NCI-H1092 (cell line): ENCODE measurements at places on chromosomes 2 and 18.
A peak's percentile ranks its signal among the peaks of the same experiment; 100 is the strongest.

DNA sequence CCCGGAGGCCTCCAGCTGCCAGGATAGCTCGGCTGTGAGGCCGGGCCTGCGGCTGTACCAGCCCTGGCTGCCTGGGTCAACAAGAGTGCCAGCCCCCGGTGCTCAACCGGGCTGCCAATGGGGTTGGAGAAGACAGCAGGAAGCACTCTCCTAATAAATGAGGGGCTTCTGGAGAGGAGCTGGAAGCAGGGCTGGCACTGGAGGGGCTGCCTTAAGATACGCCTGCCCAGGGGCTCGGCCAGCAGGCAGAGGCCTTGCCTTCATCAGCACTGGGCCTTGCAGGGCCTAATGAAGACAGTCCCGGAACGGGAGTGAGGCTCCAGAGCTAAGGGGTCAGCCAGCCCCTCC lies 73.6 kb downstream of the TEX51 start:
- no peak for DNase-seq

GRCh38 chr2:43823751-43824150 lies 14.9 kb downstream of the ABCG5 start:
- no peak for DNase-seq

DNA sequence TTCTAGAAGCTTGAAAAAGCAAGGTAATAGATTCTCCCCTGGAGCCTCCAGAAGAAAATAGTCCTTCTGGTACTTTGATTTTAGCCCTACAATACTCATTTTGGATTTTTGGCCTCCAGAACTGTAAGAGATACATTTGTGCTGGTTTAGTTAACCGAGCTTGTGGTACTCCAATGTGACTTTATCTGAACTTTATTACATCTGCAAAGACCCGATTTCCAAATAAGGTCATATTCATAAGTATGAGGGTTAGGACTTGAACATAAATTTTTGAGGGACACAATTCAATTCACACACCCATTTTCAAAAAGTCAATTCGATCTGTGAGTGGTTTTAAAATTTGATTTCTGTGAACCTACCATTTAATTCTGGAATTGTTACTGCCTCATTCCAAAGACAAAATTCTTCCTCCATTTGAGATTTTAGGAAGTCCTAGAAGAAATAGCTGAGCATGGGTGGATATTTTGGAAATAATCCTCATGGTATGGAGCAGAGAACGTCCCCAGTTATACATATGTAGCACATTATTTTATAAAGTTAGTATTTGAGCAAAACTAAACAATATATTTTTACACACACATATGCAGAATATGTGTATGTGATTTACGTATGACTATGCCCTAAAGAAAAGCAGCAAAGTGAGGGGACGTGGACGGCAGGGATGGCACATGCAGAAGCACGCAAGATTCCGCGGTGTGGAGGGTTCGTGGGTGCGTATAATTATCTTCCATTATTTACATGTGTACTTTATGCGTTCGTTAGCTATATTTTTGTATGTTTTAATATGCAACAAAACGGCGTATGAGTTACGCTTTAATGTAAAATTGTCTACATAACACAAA lies 905 bp upstream of the NUP35 start:
- DNase-seq, result no peak

DNA sequence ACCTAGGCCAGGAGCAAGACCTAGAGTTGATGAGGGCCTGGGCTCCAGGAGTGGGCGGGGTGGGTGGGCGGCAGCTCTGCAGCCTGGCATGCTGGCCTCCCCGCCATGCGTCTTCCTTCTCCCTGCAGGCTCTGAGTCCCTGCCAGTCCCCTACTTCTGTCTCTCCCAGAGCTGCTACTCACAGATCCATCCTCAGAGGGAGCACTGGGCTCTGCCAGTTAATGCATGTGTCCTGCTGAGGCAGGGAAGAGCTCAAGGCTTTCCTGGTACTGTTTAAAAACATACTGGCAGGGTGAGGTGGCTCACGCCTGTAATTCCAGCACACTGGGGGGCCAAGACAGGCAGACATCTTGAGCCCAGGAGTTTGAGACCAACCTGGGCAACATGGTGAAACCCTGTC lies 38.7 kb upstream of the EDAR start:
- no peak for DNase-seq

GRCh38 chr2:152047824-152048471 lies 50.9 kb downstream of the CACNB4 start:
- DNase-seq, result no peak

DNA sequence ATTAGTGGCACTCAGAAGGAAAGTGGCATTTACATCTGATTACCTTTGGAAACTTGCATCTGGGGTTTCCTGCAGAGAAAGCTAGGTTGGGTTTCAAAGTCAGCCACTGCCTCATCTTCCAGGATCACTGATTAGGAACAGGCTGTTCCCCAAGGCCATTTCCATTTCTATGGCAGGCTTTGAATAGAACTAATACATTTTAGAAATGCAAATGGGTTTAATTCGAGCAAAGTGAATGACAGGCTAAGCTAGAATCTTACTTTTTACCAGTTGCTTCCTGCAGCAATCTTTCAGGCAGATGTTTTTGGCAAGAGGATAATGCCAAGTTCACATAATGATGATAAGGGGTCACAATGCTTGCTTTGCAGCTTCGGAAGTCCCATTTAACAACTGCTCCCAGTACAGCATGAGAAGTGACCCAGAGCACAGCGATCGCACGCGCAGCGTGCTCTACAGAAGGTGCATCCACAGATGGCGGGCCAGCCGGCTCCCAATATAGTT lies 336.7 kb downstream of the LPIN1 start:
- no peak for DNase-seq

GRCh38 chr2:181058378-181059269 lies 78.2 kb downstream of the UBE2E3 start:
- no peak for DNase-seq

DNA sequence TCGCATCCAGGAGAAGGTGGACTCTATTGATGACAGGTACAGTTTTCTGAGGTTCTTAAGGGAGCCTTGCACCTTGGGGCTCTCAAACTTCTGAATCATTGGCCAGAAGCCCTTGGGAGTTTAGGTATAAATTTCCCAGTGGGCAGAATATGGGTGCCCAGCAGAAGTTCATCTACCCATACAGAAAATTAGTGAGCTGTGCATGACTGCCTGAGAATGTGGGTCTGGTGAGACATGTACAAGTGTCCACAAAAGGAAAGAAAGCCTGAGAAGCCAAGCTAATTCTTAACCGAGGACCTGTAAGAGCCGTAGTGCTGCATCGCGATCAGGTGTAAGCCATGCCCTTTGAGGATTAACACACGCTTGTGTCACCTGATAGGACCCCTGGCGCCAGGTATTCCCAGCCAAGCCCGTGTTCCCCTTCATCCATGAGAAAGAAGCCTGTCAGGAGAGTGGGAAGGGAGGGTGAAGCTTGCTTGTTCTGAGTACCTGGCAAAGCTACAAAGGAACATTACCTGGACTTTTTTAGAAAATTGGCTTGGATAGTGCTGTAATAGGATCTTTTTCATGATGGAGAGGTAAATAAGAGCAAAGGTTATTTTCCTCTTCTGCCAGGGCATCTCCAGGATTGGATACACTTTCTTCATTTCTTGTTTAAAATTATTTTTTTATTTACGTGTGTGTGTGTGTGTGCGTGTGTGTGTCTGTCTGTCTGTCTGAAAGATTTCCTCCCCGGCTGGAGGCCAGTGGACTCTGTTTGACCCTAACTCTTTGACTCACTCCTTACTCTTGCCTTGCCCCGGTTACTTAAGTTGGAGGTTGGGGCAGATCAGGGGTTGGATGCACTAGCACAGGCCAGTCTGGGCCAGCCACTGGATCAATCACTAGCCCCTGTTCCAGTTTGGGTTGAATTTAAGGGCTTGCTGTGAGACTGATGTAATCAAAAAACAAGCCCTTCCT lies 90.4 kb upstream of the EML6 start:
- no peak for DNase-seq

DNA sequence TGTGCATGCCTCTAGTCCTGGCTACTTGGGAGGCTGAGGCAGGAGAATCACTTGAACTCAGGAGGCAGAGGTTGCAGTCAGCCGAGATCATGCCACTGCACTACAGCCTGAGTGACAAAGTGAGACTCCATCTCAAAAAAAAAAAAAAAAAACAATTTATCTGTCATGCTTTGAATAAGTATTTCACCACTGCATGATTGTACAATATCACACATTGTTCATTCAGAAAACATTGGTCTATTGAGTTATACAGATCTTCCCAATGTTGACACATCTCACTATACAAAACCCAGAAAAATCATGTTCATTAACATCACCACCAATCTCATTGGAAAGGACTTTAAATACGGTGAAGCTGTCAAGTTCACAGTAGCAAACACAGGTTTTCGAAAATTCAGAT lies 46.8 kb upstream of the PPM1B start:
- DNase-seq, result no peak

DNA sequence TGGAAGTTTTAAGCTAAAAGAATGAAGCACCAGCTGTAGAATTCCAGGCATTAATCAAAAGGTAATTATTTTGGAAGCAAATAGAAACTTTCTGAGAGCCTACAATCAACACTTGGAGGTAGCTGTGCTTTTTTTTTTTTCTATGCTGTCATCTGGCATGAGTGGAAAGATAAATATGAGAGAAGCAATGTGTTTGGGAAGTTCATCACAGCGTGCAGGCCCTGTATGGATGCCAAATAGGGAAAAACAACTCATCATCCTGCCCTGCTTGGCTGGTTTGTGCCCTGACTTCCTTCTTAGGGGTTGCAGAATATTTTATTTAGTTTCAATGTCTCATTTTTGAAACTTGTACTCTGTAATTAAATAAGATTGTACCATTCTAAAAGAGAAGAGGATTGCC lies 437.4 kb downstream of the PIK3C3 start:
- DNase-seq, result no peak

GRCh38 chr18:38940863-38941531 lies 1375.4 kb upstream of the CELF4 start:
- DNase-seq, result no peak

DNA sequence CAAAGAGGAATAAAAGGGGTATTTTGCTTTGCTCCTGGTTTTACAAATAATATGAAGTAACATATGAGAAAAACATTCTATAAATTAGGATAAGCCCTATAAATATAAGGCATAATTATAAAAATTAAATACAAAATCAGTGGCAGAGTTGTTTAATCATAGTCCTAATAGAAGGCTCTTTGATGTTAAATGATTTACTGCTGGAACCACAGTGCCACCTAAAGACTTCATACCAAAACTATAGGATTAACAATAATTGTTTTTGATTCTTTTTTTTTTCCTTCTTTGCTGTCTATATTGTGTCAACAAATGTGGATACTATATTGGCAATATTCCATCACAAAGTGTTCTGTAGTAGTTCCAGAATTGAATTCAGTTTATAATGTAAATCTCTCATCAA lies 837.7 kb upstream of the SLC39A10 start:
- no peak for DNase-seq

GRCh38 chr2:183248866-183249567 lies 124.8 kb downstream of the NUP35 start:
- no peak for DNase-seq

GRCh38 chr2:7573166-7573825 lies 656.1 kb downstream of the RNF144A start:
- DNase-seq, result no peak

GRCh38 chr2:11155381-11156035 lies at the start of gene SLC66A3:
TSS of gene SLC66A3 (plus strand) at chr2:11155467. CDS start at chr2:11155547, 80 bp downstream.
- peak; percentile 77 for DNase-seq

GRCh38 chr18:58105888-58106260 lies 61.8 kb downstream of the NEDD4L start:
- no peak for DNase-seq

DNA sequence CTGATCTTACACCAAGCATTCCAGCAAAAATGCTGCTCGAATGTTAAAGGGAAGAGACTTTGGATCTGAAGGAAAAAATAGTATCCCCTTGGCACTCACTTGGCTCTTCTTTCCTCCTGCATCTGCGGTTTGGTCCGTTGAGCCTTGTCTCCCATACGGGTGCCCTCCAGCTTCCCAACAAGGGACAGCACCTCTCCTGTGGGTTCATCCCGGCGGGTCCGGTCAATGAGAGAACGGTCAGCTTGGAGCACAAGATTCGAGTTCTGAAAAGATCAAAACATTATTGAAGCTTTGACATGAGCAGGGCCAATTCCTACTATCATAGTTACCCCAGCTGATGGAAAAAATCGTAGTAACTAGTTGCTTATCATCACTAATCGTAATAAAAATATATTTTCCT lies 740 bp downstream of the SNRNP200 start:
- DNase-seq, result no peak

- DNase-seq, result no peak
These were observed 1.0 kb upstream of the GMPPA start for GRCh38 chr2:219497495-219498279.
